SK-MEL-5 (cell line): ENCODE measurements at places on chromosomes 3 and 15. TPM values are rescaled to one million over a fixed set of nuclear protein-coding genes. Genes with fewer than 3 reads are reported as not detected.

Gene GRIP2
- 0.18 and 0.27 TPM in 2 replicates for total RNA-seq

DNA sequence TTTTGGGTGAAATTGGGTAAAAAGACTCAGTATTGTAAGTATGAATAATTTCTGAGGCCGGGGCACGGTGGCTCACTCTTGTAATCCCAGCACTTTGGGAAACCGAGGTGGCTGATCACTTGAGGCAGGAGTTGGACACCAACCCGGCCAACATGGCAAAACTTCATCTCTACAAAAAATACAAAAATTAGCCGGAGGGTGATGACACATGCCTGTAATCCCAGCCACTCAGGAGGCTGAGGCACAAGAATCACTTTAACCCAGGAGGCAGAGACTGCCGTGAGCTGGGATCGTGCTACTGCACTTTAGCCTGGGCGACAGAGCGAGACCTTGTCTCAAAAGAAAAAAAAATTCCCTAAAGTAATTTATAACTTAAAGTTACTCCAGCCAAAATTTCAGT lies 162.2 kb downstream of the APBA2 start:
- DNase-seq = no peak

DNA sequence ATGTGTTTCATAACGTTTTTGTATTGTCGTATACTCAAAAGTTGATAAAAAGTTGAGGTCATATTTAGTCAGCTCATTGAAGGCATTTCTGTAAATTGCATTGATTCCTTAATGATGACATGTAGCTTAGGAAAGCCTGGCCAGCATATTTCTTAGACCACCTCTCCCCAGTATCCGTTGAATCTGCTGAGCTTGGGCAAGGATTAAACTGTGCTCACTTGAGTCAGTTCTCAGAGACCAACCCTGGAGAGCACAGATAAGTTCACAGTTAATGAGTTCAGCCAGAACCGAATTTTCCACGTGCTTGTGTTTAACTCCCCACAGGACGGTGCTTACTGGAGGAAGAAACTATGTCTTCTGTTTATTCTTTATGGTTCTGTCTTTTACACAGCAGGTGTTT lies 132.7 kb downstream of the SLC25A26 start:
- no peak for DNase-seq

GRCh38 chr15:101100593-101101442 lies 151.0 kb downstream of the CHSY1 start:
- DNase-seq = no peak

DNA sequence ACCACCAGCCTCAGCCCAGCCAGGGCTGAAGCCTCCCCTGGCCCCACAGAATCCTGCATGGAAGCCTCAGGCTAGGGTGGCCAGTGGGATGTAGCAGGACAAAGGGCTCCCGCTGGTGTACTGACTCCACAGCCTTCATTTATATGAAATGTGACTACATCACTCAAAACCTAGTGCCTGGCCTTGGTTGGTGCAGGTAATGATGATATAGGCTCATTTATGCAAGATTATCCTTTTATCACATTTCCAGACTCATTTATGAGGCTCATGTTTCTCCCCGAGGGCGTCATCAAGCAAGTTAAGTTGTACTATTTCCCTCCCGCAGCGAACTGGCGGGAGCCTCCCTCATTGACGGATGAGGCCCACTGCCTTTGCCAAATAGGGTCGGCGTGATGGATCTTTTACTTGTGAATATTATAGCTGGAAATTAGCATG lies 179.1 kb upstream of the SMAD3 start:
- no peak for DNase-seq

- DNase-seq = peak; percentile 24
Measured at GRCh38 chr3:53729618-53730017, 116.6 kb downstream of the CHDH start.

DNA sequence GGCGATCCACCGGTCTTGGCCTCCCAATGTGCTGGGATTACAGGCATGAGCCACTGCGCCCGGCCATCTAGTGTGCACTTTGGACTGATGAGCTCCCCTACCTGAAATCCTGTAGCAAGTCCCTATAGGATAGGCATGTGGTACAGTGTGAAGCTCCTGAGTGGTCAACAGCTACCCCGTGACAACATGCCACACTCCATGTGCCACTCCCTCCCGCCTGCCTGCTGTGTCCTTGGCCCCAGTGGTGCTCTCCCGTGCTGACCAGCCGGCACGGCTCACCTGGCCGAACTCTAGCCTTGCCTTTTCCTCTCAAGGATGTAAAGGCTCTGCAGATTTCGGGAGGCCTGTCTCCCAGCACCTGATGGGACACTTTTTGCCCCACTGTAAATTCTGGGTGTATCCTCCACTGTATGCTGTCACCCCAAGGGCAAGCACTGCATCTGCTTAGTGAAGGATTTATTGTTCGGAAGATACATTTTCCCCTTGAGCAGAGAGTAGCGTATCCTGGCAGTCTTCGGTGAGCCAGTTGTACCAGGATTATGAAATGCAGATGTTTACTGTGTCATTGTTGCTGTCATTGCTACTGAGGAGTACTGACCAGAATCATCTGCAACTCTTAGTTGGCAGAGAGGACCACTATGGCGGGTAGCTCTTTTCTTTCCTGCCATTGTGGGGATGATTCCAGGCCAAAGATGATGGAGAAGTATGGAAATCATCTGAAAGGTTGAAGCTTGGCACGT lies 64.7 kb downstream of the IGF1R start:
- no peak for DNase-seq

DNA sequence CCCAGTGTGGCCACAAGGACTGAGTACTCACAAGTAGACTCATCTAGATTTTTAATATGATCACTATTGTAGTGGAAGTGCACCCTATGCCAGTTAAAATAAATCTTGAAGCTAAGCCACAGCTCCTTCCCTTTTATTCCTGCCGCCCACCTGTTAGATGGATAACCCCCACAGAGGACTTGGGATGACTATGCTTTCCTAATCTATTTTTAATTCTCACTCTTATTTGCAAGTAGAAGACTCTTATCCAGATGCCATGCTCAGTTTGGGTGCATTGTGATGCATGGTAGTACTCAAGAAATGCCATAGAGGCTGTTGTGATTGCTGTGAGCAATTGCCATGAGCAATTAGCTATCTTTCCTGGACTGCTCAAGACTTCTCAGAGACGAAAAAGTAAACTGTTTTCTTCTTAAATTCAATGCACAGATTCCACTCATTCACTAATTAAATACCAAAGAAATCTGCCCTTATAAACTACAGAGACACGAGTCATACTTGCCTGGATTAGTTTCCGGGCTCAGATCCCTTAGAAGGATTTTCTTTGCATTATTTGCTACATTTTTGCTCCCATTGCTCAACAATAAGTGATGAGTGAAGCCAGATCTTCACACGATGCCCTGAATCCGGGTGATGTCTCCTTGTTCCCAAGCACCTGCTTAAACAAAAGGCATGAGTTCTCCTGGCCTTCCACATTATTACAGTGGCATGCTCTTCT lies 472.1 kb downstream of the SOX2 start:
- no peak for DNase-seq

DNA sequence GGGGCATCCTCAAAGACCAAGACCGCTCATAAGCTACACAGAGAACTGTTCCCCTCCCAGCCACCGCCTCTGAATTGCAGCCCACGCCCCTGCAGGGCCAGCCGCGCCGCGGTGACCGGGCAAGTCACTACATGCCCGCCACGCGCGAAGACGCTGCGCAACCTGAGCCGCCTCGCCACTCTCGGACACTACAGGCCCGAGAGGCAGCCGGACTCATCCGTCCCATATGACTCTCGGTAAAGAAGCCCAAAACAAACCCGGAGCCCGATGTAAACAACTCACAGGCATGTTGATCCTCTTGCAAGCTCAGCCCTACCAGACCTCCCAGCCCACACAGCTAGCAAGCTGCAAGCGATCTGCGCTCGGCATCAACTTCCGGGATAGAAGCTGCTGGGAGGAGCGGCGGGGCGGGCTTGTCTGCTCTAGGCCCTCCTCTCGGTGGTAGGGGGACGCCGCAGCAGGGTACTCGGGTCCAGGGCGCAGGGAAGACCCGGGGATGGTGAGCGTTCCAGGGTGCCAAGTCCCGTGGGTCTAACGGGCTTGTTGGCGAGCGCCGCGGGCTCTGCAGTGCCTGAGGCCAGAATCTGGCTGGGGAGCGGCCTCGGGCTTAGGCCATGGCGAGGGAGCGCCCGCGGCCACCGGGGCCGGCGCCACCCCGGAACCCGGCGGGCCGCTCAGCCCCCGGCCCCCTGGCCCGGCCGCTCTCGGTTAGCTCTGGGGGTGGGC lies at the start of gene RPS27L:
RPS27L (minus strand) TSS at position 360 of the 726 bp plus-strand sequence; CDS start at position 288, 72 bp downstream.
- DNase-seq = peak; percentile 95
